ENCODE measurements at places on chromosomes 7 and 10. TPM values are rescaled to one million over a fixed set of nuclear protein-coding genes. Genes with fewer than 3 reads are reported as not detected.

DNA sequence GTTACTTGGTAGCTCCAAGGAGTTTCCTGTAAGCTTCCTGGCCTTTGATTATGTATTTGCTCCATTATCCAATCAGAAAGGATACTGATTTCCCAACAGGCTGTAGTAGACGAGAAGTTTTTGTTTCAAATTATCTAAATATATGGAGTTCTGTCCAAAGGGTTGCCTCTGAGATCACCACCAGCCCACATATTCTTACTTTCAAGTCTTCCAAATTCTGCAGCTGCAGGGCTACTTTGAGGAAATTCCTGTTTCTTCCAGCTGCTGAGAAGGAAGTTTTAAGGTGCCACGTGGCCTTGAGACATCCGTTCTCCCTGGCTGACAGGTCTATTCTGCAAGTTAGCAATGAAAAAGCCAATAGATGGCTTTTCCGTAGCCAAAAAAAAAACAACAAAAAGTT lies 286.0 kb downstream of the TWIST1 start:
- no peak overlapping the region for H3K4me3 ChIP-seq
- no peak for DNase-seq
- no peaks in the 10 kb centered on the region for H3K27me3 ChIP-seq
- H3K4me1 ChIP-seq = peaks cover 65% of the 10 kb centered on the region
- peak overlapping the region; percentile 65 for H3K27ac ChIP-seq
- no peaks in the 10 kb centered on the region for H3K36me3 ChIP-seq

DNA sequence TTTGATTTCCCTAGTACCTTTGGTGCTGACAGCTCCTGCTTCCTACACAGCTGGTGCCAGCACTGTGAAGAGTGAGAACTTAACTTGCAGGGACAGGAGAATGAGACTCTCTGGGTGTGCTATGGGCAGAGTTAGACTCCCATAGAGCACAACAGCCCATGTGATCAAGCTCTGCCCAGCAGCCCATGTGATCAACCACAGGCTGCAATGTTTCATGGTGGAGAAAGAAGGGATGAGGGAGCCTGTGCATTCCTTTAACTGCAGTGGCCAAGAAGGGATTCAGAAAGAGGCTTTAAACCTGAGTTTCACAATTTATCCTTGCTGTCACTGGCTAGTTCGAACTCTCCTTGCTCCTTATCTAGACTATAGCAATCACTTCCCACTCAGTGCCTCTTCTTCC lies 10.0 kb upstream of the MEST start:
- H3K4me3 ChIP-seq = no peak overlapping the region
- peak overlapping the region; percentile 89 for H3K27ac ChIP-seq
- no peaks in the 10 kb centered on the region for H3K27me3 ChIP-seq
- peaks cover 53% of the 10 kb centered on the region for H3K4me1 ChIP-seq
- H3K36me3 ChIP-seq = peaks cover 3% of the 10 kb centered on the region

- H3K36me3 ChIP-seq = no peaks in the 10 kb centered on the region
- no peak overlapping the region for H3K27ac ChIP-seq
- peaks cover 16% of the 10 kb centered on the region for H3K4me1 ChIP-seq
- no peak overlapping the region for H3K4me3 ChIP-seq
These were observed 905.0 kb downstream of the LRMDA start for GRCh38 chr10:76336213-76336963.

GRCh38 chr10:20085115-20085514 lies 268.9 kb downstream of the PLXDC2 start:
- DNase-seq = no peak
- peaks cover 8% of the 10 kb centered on the region for H3K4me1 ChIP-seq
- no peak overlapping the region for H3K4me3 ChIP-seq

GRCh38 chr10:130921911-130922440 lies 389.5 kb downstream of the TCERG1L start:
- no peak overlapping the region for H3K27ac ChIP-seq
- no peaks in the 10 kb centered on the region for H3K4me1 ChIP-seq

GRCh38 chr10:21728618-21729017 lies 194.6 kb downstream of the MLLT10 start:
- DNase-seq = no peak
- peaks cover 67% of the 10 kb centered on the region for H3K4me1 ChIP-seq
- H3K27ac ChIP-seq = peak overlapping the region; percentile 90
- no peaks in the 10 kb centered on the region for H3K36me3 ChIP-seq
- no peak overlapping the region for H3K4me3 ChIP-seq

- no peak for DNase-seq
- no peak overlapping the region for H3K4me3 ChIP-seq
- H3K36me3 ChIP-seq = no peaks in the 10 kb centered on the region
- no peak overlapping the region for H3K27ac ChIP-seq
- no peaks in the 10 kb centered on the region for H3K4me1 ChIP-seq
These were observed 242.5 kb upstream of the TMEM229A start for GRCh38 chr7:124275411-124275810.

DNA sequence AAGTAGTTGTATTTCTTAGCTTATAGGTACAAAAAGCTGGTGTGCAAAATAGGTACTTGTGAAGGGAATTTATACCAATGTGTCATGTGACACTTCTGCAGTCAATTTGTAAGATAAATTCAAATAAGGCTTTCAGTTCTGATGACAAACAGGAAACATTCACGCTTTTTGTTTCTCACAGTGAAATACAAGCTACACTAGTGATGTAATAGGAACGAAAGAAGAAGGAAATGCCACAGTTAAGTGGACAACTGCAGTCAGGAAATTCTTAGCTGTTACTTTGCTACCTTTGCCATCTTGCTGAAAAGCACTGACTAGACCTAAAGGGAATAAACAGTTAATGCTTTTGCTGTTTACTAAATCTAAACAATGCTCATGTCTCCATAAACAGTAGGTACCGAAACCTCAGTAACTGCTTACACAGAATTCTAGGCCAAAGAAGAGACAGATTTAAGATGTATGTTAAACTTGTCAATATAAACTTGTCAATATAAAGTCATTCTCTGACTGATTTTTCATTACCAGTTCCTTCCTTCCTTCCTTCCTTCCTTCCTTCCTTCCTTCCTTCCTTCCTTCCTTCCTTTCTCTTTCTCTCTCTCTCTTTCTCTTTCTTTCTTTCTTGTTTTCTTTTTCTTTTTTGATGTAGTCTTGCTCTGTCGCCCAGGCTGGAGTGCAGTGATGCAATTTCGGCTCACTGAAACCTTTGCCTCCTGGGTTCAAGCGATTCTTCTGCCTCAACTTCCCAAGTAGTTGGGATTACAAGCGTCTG lies 10.1 kb downstream of the OTUD1 start:
- peaks cover 1% of the 10 kb centered on the region for H3K36me3 ChIP-seq
- H3K4me3 ChIP-seq = no peak overlapping the region
- peaks cover 8% of the 10 kb centered on the region for H3K4me1 ChIP-seq
- no peak overlapping the region for H3K27ac ChIP-seq
- H3K27me3 ChIP-seq = no peaks in the 10 kb centered on the region
- no peak for DNase-seq

GRCh38 chr7:143318661-143319060 lies 2.8 kb downstream of the CLCN1 start:
- DNase-seq = no peak
- peaks cover 22% of the 10 kb centered on the region for H3K4me1 ChIP-seq
- peak overlapping the region; percentile 51 for H3K27ac ChIP-seq

- DNase-seq = no peak
- no peak overlapping the region for H3K27ac ChIP-seq
- no peaks in the 10 kb centered on the region for H3K27me3 ChIP-seq
- no peak overlapping the region for H3K4me3 ChIP-seq
- no peaks in the 10 kb centered on the region for H3K4me1 ChIP-seq
- H3K36me3 ChIP-seq = peaks cover 7% of the 10 kb centered on the region
These were observed 13.2 kb downstream of the CCDC7 start for GRCh38 chr10:32459051-32459698.

GRCh38 chr10:102534333-102534732 lies 30.6 kb downstream of the SUFU start:
- DNase-seq = no peak
- H3K27ac ChIP-seq = no peak overlapping the region
- H3K4me1 ChIP-seq = no peaks in the 10 kb centered on the region
- no peak overlapping the region for H3K4me3 ChIP-seq

DNA sequence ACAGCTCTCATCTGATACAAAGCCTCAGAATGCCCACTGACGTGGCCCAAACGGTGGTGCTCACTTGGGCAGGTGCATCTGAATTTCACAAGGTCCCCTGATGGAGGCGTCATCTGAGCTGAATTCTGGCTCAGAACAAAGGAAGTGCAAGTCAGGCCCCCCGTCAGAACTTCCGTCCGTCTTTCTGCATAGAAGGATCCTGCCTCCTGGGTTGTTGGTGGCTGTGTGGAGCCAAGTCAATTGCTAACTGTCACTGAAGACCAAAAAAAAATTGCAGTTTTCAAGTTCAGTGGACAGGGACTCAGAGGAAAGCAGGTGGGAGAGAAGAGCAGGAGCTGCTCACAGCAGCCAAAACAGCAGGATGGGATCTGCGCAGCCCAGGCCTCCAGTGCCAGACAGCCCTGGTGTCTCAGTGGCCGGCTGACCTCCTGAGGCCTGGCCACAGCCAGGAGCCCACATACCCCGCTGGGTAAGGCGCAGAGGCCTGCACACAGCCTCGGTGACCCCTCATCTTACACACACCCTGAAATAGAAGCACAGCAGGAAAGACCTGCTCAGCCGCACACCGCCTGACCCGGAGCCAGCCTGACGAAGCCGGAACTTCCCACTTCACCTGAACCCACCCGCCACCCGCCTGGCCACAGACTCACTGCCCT lies 49.4 kb downstream of the PYROXD2 start:
- no peak for DNase-seq
- no peak overlapping the region for H3K27ac ChIP-seq
- no peak overlapping the region for H3K4me3 ChIP-seq

DNA sequence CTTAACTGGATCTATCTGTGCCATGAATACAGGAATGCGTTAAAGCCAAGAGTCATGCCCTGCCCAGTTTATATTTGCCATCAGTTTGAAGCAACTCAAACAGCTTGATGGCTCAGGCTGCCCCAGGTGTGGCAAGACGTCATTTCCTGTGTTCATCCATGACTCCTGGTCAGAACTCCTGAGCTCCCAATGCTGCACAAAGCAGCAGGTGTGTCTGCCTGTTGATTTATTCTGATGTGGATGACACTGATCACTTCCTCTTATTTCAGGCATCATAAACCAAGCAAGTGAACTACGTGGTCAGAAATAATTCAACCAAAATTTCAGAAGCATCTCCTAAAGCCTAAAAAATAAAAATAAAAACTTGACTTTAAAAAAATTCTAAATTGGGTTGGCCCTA lies 68.5 kb downstream of the EZH2 start:
- H3K27me3 ChIP-seq = no peaks in the 10 kb centered on the region
- peaks cover 14% of the 10 kb centered on the region for H3K4me1 ChIP-seq
- peaks cover 23% of the 10 kb centered on the region for H3K36me3 ChIP-seq
- no peak overlapping the region for H3K4me3 ChIP-seq
- H3K27ac ChIP-seq = no peak overlapping the region

DNA sequence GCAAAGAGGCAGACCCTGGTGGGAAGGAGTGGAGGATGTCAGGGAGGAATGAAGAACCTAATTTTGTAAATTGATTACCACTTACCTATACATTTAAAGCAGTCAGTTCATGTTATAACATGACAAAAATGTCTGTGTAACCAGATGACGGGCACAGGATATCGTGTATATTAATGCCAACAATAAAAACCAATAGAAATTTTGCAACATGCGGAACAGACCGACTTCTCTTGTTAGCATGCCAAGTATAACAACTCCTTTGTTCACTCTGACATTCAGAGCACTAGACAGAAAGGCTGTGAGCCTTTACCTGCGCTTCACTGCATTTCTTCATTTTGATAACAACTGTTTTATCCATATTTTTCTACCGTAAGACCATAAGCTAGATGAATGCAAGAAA lies 29.9 kb downstream of the CDK6 start:
- H3K27me3 ChIP-seq = no peaks in the 10 kb centered on the region
- no peak for DNase-seq
- peak overlapping the region; percentile 26 for H3K27ac ChIP-seq
- peaks cover 30% of the 10 kb centered on the region for H3K4me1 ChIP-seq
- H3K36me3 ChIP-seq = peaks cover 16% of the 10 kb centered on the region

DNA sequence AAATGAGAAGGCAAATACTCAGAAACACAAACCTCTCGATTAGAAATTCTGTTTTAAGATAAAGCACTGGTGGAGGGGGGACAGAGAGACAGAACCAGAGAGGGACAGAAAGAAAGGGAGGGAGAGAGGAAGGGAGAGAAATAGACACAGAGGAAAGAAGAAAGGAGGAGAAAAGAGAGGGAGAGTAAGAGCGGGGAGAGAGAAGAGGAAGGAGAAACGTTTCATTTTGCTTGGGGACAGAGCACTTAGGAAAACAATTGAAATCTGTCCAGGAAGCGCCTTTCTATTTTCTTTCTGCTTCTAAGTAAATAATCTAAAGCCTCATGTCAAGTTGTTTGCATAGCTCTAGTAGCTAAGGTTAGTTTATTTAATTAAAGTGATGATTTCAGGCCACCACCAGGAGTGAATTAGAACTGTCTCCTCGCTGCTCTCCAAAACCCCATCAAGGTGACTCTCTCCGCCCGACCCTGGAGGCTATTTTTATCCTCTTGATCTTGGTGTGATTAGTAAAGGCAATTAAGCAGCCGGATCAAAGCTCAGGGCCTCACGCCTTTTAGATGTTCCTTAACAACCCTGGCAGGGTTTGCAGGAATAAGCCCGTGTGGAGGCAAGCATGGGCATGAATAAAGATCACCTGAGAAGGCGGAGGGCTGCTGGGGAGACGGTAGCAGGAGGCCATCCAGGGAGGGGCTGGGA lies 73.4 kb upstream of the INSIG1 start:
- H3K36me3 ChIP-seq = no peaks in the 10 kb centered on the region
- H3K4me3 ChIP-seq = no peak overlapping the region
- H3K27ac ChIP-seq = peak overlapping the region; percentile 52

- H3K27me3 ChIP-seq = peaks cover 19% of the 10 kb centered on the region
- no peaks in the 10 kb centered on the region for H3K36me3 ChIP-seq
- no peak overlapping the region for H3K27ac ChIP-seq
- H3K4me1 ChIP-seq = no peaks in the 10 kb centered on the region
- H3K4me3 ChIP-seq = no peak overlapping the region
These were observed 108.5 kb downstream of the PTPRN2 start for GRCh38 chr7:158479021-158479663.

DNA sequence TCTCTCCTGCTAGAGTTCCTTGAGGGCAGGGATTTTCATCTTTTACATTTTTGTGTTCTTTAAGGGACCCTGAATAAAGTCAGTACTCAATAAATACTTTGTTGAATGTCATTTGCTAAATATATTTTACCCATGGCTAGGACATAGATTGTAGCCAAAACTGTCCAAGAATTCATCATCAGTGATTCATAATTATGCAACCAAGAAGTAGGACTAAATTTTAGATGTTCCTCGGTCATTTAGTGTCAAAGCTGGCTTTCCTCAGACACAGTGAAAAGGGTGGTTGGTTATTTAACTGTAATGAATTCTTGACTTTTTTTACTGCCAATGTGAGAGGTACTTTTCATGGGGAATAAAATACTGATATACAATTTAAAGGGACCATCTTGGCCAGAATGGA lies 3.3 kb downstream of the NUDT13 start:
- H3K4me3 ChIP-seq = no peak overlapping the region
- no peak for DNase-seq
- H3K36me3 ChIP-seq = peaks cover 13% of the 10 kb centered on the region
- peaks cover 6% of the 10 kb centered on the region for H3K4me1 ChIP-seq

TRIM50 gene
- not detected for total RNA-seq

MAP3K8 gene
- 29.0 TPM for total RNA-seq

TMEM178B gene
- 0.31 TPM for total RNA-seq

NOC3L gene
- 25.5 TPM for total RNA-seq

SAP25 gene
- total RNA-seq = 13.5 TPM

GBX1 gene
- 0.20 TPM for total RNA-seq

AKR1E2 gene
- total RNA-seq = 8.4 TPM

All from mesothelial cell of epicardium (in vitro differentiated cells).